ENCODE measurements at places on chromosomes 3 and 15. TPM values are rescaled to one million over a fixed set of nuclear protein-coding genes. Genes with fewer than 3 reads are reported as not detected.

The A4GNT gene
- not detected for polyA plus RNA-seq

The MUC4 gene
- not detected for polyA plus RNA-seq

The LRRC31 gene
- polyA plus RNA-seq = not detected

DNA sequence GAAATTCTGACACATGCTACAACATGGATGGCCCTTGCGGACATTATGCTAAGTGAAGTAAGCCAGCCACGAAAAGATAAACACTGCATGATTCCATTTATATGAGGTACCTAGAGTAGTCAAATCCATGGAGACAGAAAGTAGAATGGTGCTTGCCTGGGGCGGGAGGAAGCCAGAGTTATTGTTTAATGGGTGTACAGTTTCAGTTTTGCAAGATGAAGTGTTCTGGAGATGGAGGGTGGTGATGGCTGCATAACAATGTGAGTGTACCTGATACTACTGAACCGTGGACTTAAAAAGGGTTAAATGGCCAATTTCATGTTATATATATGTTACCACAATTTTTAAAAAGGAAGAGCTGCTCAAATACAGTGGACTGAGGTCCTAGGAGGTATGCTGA, 66.9 kb downstream of the SEMA5B start:
- DNase-seq = no peak

DNA sequence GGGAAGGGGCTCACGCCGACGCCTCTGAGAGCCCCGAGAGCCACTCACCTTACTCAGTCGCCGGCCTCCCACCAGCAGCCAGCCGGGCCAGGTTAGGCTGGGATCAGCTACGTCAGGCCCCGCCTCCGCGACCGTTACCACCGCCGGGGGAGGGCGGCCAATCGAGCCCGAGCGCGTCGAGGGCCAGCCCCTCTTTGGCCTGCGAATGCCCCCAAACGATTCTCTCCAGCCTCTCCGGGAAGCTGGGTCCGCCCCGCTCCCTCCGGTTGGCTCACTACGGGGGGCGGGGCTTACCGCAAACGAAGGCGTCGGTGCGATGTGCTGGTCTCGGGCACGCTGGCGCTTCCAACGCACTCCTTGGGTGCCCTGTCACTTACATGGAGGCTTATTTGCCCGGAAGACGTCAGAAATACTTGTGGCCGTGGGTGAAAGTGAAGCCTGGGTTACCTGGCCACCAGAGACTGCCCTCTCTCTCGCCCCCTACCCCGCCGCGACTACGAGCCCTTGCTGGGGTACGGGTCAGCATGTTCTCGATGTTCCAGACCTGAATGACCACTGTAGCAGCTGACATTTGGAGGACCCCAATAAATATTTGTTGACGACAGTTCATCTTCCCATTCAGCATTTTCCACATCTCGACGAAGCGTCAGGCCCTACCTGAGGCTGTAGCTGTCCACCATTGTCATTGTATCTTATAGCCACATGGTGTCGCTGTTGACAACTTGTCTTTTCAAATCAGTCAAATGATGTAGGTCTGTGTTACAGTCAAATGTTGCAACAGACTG, at the start of gene CEP70:
Gene CEP70 (minus strand): TSS at position 111 of the 785 bp plus-strand sequence. CDS start 21,333 bp downstream, outside the sequence.
- peak; percentile 91 for DNase-seq

- no peak for DNase-seq
These were observed 93.8 kb upstream of the TGFBR2 start for GRCh38 chr3:30512576-30512975.

The PRICKLE2 gene
- 0.19 TPM for polyA plus RNA-seq

The ZCWPW2 gene
- not detected for polyA plus RNA-seq

The SPTSSB gene
- 70.0 TPM for polyA plus RNA-seq

GRCh38 chr15:61839546-61839945, 220.7 kb downstream of the VPS13C start:
- no peak for DNase-seq

The FAM107A gene
- polyA plus RNA-seq = not detected

The ADAMTS17 gene
- not detected for polyA plus RNA-seq

- peak; percentile 92 for DNase-seq
These were observed 2.0 kb upstream of the BHLHE40 start for GRCh38 chr3:4977001-4977852.

GRCh38 chr15:92682741-92683510, 27.4 kb upstream of the FAM174B start:
- no peak for DNase-seq

The ANKUB1 gene
- not detected for polyA plus RNA-seq

The TTC21A gene
- not detected for polyA plus RNA-seq

- DNase-seq = no peak
These were observed 27.2 kb upstream of the GLCE start for GRCh38 chr15:69132977-69133861.

- no peak for DNase-seq
These were observed 199.2 kb downstream of the IL5RA start for GRCh38 chr3:2910997-2911396.

- no peak for DNase-seq
These were observed 27.4 kb upstream of the SRGAP3 start for GRCh38 chr3:9276761-9277370.

The LINGO1 gene
- not detected for polyA plus RNA-seq

DNA sequence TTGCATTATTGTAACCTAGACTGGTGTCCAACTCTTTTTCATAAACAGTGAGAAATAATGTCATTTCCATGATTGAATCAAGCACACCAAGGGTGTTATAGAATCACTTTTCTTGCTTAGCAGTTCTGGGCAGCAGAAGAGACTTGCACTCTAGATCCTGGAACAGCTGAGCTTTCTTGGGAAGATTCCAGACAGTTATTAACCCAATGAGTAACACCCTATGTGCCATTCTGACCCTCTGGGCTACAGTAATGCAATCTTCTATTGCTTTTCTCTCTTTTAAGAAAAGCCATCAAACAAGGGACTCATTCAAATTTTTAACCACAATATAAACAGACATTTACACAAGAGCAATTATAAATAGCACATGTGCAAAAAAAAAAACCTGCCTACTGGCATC, 39.3 kb upstream of the USP3 start:
- no peak for DNase-seq

GRCh38 chr3:163863146-163863545, 1215.2 kb downstream of the SI start:
- no peak for DNase-seq

The MYRIP gene
- polyA plus RNA-seq = not detected

The TM4SF1 gene
- polyA plus RNA-seq = not detected

GRCh38 chr3:152316318-152316717, 47.6 kb downstream of the MBNL1 start:
- DNase-seq = no peak

The SFMBT1 gene
- 6.6 TPM for polyA plus RNA-seq

The GRM2 gene
- not detected for polyA plus RNA-seq

- DNase-seq = no peak
These were observed 10.9 kb downstream of the AMOTL2 start for GRCh38 chr3:134363381-134363755.

- DNase-seq = peak; percentile 2
These were observed 34.6 kb downstream of the IGSF10 start for GRCh38 chr3:151426341-151426657.

DNA sequence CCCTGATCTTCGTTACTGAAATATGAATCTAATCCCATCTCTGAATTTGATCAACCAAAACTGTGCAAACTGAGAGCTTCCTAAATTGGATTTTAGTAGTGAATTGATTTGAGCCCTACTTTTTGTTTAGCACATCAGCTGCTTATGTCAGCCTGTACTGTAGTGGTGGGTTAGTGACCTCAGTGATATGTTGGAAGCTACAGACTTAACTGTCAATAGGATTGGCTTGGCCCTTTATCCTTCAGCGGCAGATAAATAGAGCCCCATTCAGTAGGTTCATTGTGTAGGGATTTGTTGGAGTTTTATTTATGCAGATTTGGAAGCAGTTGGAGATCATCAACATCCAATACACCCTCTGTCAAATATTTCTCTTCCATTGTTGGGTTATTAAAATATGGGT, 409.7 kb downstream of the SOX2 start:
- no peak for DNase-seq

The SRGAP3 gene
- 0.29 TPM for polyA plus RNA-seq

- DNase-seq = no peak
These were observed 459.8 kb downstream of the MCTP2 start for GRCh38 chr15:94691169-94691568.

DNA sequence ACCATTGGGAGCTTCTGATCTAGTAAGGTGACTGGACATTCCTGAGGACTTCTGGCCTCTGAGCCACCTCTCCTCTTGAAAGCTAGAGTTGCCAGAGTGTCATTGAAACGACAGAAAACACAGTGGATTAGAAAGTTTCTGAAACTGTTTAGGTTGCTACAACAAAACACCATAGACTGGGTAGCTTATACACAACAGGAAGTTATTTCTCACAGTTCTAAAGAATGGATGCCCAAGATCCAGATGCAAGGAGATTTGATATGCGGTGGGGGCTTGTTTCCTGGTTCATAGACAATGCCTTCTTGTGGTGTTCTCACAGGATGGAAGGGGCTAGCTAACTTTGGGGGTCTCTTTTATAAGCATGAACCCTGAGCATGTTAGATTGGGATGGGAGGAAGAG, 43.3 kb upstream of the ZNF385D start:
- DNase-seq = no peak

Measured in immature natural killer cell (primary cell).